ENCODE measurements at places on chromosomes 4 and X.
A peak's percentile ranks its signal among the peaks of the same experiment; 100 is the strongest.

GRCh38 chr4:168630445-168631187 lies 133.8 kb downstream of the PALLD start:
- DNase-seq: no peak

- no peak for DNase-seq
Observed at GRCh38 chr4:72546456-72546855, 22.6 kb downstream of the ADAMTS3 start.

- DNase-seq: no peak
Observed at GRCh38 chr4:47640911-47641310, 155.8 kb downstream of the ATP10D start.

DNA sequence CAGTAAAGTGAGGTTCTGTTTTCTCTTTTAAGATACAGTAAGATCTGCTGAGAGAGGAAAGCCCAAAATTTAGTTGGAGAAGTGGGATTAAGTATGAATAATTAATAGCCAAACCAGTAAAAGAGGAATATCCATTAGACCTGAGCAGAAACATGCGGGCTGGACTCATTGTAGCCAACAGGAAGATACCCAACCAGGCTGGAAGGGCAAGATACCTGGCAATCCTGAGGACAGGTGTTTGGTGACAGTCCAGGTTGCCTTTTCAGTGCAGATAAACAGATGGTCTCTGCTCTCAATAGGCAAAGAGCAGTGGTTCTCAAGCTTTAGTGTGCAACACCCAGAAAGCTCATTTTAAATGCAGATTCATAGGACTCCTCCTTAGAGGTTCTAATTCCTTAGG lies 980.8 kb upstream of the GRID2 start:
- DNase-seq: no peak

- DNase-seq: no peak
Observed at GRCh38 chr4:119540249-119540648, 88.4 kb downstream of the PDE5A start.

DNA sequence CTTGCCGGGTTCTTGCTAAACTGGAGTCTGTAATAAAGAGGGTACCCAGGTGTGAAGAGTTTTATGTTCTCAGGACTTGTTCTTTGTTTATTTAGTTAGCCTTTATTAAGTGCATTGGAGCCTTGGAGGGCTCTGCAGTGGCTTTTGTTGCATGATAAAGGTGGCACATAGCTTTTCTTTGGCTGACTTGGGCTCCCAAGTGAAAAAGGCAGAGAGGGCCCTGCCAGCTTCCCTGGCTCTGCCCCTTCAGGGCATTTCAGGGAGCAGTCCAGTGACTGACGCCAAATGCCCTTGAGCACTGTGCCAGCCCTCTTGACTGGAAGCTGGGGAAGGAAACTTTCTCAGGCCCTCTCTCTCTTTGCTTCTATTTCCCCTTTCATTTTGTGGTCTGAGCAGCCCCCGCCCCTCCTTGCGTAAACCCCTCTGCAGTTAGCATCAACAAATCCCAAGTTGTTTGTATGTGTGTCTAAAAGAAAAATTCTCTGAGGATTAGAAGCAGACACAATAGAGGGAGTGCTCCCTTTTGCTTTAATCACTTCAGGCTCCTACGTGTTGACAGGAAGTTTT lies 152.2 kb downstream of the NHS start:
- peak; percentile 1 for DNase-seq

DNA sequence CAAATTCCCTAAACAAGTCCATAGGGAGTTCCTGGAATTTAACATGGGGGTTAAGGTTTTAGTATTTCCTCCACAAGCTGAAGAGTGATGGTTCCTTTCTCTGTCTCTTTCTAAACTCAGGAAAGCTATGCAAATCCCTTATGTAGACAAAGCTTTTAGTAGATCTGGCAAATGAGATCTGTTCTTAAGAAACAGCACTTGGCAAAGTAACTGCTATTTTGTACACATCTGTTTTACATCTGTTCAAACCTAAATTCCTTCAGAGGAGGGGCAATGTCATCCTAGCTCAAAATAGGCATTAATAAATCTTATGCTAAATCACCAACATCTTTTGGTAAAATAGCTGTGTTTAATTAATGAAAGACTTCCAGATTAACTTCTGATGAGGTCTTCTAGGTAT lies 137.8 kb upstream of the TBC1D9 start:
- no peak for DNase-seq

GRCh38 chrX:13754765-13755164 lies 20.2 kb downstream of the OFD1 start:
- DNase-seq: no peak

DNA sequence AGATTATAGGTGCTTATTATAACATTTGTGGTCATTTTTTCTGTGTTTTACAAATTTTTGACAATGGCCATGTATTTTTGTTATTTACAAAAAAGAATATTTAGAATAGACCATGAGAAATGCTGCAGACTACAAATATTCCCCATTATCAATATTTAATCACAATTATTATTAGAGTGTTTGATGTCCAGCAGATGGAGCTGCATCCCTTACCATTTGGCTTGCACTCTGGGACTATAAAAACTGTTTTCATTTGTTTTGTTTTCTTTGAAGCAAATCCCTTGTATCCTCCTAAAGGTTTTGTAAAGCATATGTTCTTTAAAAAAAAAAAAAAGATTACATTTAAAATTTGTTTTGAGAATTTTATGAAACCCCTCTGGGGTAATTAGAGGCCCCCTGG lies 85.6 kb upstream of the CXorf66 start:
- DNase-seq: no peak

DNA sequence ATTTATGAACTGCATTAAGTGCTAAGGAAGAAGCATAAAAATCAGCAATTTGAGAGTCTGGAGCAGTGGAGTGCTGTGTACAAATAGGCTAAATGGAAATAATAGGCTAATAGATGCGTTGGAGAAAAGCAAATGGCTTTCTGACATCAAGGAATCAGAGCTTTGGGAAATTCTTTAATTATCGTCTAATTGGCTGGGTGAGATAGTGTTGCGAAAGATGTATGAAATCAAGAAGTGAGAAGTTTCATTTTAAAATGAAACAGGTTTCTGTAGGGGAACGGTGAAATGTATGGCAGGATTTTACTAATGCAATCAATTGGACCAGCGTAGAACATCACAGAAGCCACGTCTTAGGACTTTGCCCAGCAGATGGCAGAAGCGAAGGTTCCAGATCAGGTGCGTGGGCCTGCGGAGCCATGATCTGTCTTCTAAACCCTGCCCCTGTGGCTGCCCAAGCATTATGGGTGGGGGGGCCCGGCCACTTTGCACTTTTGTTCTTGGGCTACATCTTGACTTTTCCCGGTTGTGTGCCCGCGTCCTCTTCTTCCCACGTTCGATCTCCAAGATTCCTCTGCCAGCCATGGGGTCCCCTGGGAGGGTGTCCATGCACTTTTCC lies 118.5 kb upstream of the SHISA3 start:
- no peak for DNase-seq

DNA sequence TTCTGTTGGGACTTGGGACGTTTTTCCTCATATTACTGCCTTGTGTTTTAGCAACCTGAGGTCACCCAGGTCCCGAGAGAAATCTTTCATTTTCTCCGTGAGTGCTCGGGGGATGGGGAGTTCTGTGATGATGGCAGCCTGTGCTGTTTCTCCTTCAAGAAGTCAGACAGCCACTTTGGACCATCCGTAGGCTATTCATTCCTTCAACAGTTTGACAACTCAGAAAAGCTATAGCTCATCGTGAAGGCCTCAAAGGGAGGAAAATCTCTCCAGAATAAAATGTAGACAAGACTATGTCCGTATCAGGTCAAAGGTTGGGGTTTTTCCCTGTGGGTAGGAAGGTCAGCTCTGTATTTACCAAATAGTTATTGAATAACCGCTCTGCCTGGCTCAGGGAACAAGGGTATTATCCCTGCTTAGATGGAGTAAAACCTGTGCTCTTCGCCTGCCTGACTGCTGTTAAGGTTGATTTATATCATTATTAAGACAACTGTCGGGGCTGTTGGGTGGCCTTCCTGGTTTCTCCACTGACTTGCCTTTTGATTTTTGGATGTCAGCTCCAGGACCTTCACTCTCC lies 36.6 kb downstream of the FAM114A1 start:
- DNase-seq: no peak

DNA sequence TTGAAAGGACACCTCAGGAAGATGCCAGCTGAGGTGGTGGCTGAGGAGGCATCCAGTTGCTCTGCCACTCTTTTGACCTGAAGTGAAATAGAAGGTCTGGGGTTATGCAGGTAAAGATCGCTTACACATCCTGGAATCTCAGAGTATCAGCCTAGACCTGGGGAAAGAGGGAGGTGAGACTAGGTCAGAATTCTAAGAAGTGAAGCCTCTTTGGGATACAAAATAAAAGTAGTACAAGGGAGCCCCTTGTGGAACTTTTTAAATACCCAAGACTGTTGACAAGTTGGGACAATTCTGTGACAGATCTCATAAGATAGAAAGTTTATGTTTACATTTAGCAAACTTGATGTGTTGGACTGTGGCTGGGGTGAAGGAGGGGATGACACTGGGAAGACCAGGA lies 263.1 kb downstream of the SPRY1 start:
- no peak for DNase-seq

GRCh38 chr4:74878323-74878722 lies 54.6 kb upstream of the PARM1 start:
- no peak for DNase-seq

GRCh38 chr4:87042221-87042620 lies 107.4 kb downstream of the AFF1 start:
- no peak for DNase-seq

GRCh38 chr4:145776208-145776607 lies 96.3 kb downstream of the C4orf51 start:
- no peak for DNase-seq
